Mesenchymal stem cell (in vitro differentiated cells and primary cell): ENCODE measurements at places on chromosomes 11 and 22.
A peak's percentile ranks its signal among the peaks of the same experiment; 100 is the strongest.

- DNase-seq: peak; percentile 63
These were observed 55.0 kb upstream of the DEPDC7 start for GRCh38 chr11:32960553-32961164.

GRCh38 chr11:702462-703461 lies 3.3 kb upstream of the EPS8L2 start:
- DNase-seq: no peak

DNA sequence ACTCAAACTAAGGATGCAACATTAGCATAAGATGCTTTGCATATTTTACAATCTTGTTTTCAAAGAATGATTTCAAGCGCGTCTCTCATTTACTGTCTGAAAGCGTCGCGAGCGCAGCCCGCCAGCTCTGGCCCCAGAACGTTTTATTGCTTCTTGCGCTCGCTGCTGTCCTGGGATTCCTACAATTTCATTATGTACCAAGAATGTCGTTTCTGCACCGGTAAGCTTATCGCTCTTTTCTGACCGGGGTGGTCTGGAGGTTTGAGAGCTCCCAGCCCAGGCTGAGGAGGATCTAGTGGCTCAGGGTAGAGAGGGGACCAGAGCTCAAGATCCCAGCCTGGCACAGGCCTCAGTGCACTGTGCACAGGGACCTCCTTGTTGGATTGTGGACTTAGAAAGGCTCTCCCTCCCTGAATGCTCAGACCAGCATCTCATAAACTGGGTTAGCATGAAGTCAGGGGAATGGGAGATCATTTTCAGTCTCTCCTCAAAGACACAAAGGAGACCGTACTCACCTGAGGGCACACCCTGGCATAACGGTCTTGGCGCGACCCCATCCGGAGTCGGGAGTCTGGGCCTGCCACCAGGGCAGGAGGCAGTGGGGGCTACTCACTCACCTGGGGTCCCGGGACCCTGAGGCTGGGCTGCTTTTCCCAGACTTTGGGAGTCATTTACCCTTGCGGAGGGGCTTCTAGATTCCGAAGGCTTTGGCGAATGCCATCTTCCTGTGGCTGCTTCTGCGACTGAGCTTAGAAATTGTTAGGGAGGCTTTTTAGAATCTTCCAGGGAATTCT lies 817.4 kb downstream of the BRD1 start:
- no peak for DNase-seq

DNA sequence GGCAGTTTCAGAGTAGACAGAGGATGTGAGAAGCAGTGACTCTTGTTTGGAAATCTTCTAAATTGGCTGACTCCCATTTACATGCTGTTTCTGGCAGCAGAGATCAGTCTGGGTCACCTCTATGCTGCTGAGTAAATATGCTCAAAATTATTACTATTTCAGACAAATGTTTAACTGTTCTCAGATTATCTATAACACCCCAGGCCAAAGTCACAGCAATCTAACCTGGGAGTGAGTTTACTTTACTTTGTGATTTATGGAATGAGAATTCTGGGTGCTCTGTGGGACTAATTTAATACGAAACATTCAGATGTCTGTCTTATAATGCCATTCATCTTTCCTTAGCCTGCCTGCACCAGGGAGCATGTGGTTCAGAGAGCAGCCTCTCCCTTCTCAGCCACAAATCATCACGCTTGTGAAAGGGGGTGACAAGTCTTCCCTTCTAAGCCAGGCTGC lies 282.5 kb upstream of the MPPED2 start:
- DNase-seq: no peak

GRCh38 chr11:2564008-2564530 lies 119.3 kb downstream of the KCNQ1 start:
- DNase-seq: no peak

GRCh38 chr11:129750343-129751292 lies 65.0 kb upstream of the TMEM45B start:
- DNase-seq: peak; percentile 57
